ENCODE measurements at places on chromosomes 13 and 19. TPM values are rescaled to one million over a fixed set of nuclear protein-coding genes. Genes with fewer than 3 reads are reported as not detected.

GRCh38 chr19:566403-566802, 6.0 kb upstream of the BSG start:
- H3K27ac ChIP-seq, result peak overlapping the region; percentile 83
- DNase-seq, result peak; percentile 96
- no peaks in the 10 kb centered on the region for H3K27me3 ChIP-seq
- H3K4me3 ChIP-seq, result no peak overlapping the region

The MAP4K1 gene
- 8.9 TPM for total RNA-seq

The EMP3 gene
- total RNA-seq, result 60.4 TPM

DNA sequence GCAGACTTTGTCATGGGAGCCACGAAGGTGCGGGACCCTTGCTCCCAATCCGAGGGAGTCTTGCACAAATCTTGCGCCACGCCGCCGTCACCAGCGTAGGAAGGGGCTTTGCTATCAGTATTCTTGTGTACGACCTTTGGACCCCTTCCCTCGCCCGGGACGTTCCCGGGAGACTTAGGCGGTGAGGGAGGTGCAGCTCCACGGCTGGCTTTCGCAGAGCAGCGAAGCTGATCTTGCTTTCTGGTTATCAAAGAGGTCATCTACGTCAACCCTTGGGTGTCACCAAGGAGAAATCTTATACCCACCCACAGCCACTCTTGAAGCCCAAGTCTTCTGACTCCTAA, 583 bp downstream of the TECR start:
- H3K4me3 ChIP-seq, result peak overlapping the region; percentile 68
- DNase-seq, result no peak
- peaks cover 13% of the 10 kb centered on the region for H3K4me1 ChIP-seq
- no peaks in the 10 kb centered on the region for H3K36me3 ChIP-seq
- no peaks in the 10 kb centered on the region for H3K27me3 ChIP-seq

DNA sequence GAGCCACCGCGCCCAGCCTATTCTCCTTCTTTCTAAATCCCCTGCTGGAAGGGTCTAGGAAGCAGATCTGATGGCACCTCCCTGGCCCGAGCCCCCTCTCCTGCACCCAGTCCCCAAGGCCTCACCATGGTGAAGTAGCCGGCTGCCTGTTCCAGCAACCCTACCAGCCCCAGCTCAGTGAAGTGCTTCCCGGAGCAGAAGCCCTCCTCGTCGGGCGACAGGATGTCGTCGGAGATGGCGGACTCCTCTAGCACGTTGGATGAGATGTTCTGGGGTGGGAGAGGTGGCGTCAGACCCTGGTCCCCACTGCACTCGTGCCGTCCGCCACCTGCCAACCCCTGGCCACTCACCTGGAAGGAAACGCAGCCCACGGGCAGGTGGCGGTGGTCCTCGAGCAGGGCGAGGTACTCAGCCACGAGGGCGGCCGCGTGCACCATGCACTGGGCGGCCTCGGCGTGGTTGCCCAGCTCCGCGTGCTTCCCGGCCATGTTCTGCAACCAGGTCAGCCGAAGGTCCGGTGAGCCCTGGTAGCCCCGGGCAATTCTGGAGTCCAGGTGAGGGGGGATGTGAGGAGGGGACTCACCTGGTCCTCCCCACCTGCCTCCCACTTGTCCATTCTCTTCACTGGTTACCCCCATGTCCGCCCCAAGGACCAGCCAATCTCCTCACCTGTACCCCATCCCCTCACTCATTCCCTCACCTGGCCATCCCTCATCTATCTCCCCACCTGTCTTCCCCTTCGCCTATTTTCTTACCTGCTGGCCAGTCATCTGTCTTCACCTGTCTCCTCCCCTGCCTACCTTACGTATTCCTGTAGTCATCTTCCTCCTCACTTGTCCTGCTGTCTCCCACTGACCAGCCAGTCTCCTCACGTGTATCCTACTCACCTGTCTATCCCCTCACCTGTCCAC, 11.5 kb upstream of the KANK2 start:
- no peak for DNase-seq
- H3K27me3 ChIP-seq, result no peaks in the 10 kb centered on the region
- H3K36me3 ChIP-seq, result no peaks in the 10 kb centered on the region

GRCh38 chr13:44013758-44014291, 134.1 kb downstream of the LACC1 start:
- DNase-seq, result no peak
- H3K27ac ChIP-seq, result peak overlapping the region; percentile 19
- no peak overlapping the region for H3K4me3 ChIP-seq
- no peaks in the 10 kb centered on the region for H3K27me3 ChIP-seq
- H3K4me1 ChIP-seq, result no peaks in the 10 kb centered on the region
